Activated naive CD4-positive, alpha-beta T cell (primary cell): ENCODE measurements at places on chromosomes 2 and 18.

DNA sequence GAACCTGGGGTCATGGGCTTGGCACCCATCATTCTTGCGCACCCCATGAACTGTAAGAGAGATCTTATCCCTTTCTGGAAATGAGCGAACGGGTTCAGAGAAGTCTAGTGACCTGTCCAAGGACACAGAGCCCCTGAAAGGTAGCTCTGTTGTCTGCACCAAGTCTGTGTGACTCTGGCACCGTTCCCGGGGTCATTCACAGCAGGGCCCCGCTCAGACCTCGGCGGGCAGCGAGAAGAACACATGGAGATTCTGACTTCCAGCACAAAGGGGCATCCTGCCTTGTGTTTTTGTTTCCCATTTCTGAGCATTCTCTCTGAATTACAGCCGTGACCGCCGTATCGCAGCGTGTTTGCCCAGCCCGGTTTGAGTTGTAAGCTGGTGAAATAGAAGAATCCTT is 231.7 kb downstream of the KLHL29 start:
- DNase-seq = no peak

- DNase-seq = no peak
Observed at GRCh38 chr18:51811883-51812282, 528.1 kb upstream of the DCC start.

DNA sequence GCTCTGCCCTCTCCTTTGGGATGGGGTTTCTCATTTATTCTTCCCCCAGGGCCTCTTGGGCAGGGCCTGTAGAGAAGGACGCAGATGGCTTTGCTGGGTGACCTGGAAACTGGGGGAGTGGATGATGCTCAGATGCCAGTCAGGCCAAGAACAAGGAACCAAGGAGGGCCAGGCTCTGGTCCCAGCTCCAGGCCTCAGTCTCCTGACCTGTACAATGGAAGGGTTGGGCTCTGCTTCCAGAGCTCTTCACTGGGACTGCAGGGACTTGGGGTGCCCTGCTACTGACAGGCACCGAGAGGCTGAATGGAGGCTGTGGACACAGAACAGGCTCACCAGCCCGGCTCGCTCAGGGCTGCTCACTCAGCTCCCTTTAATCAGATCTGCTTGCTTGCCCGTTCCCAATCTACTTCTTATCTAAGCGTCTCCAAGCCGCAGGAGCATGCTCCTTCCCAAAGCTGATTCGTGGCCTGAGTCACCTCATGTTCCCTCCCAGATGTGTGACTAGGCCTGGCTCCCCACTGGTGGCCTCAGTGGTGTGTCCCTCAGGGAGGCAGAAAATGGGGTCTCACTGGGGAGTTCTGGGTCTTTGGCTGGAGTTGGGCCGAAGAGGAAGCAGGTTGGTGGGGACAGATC is 82.6 kb upstream of the ODC1 start:
- no peak for DNase-seq

DNA sequence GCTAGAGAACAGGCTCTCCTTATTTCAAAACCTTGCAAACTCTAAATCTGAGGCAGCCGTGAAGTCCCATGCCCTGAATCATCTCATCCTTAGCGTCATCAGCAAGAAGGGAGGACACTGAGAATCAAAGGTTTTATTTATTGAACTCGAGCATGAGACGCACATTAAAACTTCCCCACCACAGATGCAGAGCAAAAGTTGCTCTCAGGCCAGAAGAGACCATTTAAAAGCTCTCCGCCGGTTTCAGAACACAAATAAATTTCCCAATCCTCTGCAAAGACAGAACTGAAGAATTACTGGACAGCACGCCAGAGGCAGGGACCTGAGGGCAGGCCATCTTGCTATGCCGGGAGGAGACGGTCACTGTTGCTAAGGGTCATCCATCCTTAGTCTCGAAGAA is 1.3 kb downstream of the AMMECR1L start:
- no peak for DNase-seq

GRCh38 chr2:151260573-151261230 is 961 bp downstream of the RBM43 start:
- no peak for DNase-seq

DNA sequence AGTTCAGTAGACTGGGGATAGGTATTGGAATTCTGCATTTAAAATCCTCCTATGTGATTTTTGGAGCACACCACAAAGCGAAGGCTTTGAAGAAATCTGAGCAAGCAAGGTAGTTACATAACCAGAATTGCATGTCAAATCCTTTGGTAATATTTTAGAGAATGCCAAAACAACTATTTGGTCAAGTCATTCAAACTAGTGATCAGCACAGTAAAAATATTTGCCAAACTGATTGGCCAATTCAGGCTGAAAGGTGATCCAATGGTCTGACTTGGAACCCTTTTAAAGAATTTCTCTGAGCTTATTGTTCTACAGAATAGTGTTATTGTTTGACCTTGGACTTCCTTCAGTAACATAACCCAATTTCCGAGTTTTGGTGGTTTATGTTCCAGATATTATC is 214.2 kb upstream of the ETAA1 start:
- DNase-seq = no peak

- no peak for DNase-seq
Observed at GRCh38 chr2:104434318-104434792, 419.6 kb upstream of the POU3F3 start.

DNA sequence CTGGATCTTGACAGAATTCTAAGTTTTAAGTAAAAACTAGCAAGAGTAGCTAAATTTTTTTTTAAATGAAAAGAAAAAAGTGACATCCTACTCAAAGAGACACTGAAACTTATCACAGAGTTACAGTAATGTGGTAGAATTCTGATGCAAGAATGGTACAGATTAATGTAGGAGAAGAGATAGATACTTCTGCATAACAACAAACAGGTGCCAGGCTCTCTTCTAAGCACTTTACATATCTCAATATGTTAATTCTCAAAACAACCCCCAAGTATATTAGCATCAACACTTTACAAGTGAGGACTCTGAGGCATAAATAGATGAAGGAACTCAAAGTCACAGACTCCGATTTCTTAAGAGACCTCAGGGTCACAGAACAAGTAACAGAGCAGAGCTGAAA is 28.1 kb downstream of the GCC2 start:
- no peak for DNase-seq

- no peak for DNase-seq
Observed at GRCh38 chr2:216130346-216130971, 21.3 kb downstream of the XRCC5 start.

GRCh38 chr2:3377612-3378432 is at the start of gene EIPR1:
TSS of gene EIPR1 (minus strand) at chr2:3377818. CDS start at chr2:3377689, 129 bp downstream.
- DNase-seq = peak; percentile 80

GRCh38 chr2:25760297-25760696 is 86.9 kb upstream of the DTNB start:
- DNase-seq = no peak

GRCh38 chr2:212979799-212980198 is 171.6 kb downstream of the IKZF2 start:
- DNase-seq = no peak

GRCh38 chr2:15155959-15156574 is 405.1 kb downstream of the NBAS start:
- DNase-seq = no peak

GRCh38 chr2:147553775-147554271 is 291.0 kb upstream of the ACVR2A start:
- no peak for DNase-seq

GRCh38 chr2:226772389-226773179 is 27.0 kb downstream of the IRS1 start:
- no peak for DNase-seq

GRCh38 chr2:223633656-223634055 is 31.5 kb upstream of the SCG2 start:
- no peak for DNase-seq

GRCh38 chr2:54310961-54311360 is 54.9 kb upstream of the TSPYL6 start:
- DNase-seq = no peak

DNA sequence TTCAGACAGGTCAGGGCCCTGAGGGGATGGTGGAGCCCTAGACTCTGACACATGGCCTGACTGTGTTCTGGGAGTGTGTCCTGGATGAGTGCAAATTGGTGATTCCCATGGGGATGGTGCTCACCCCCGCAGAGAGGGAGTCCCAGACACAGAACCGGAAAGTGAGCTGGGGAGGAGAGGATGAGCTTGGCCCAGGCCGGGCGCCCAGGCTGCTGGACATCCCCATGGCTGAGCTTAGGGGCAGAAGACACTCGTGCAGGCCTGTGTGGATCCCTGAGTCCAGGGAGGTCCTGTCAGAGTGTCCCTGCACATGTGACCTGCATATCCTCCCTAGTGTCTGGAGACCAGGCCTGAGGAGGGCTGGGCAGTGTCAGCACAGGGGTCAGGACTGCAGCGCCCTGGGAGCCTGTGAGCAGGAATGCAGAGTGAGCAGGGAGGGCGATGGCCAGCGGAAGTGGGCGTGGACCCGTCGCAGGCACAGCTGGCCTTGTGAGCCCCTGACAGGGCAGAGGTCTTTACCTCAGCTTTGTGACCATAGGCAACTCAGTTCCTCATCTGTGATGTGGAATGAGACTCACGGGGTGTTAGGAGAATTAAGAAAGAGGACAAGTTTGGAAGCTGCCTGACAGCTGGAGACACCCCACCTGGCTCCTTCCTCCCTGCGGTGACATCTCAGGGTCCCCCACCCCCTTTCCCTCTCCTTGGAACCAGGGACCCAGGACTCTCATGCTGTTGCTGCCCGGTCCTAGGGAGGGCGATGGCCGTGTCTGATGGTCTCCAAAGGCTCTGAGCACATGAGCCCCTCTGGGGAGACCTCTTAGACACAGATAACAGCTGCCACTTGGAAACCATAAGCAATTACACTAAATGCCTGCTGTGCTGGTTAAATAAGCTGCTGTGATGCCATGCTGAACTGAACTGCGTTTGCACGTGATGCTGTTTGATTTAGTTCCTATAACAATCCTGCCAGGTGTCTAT is 62.6 kb upstream of the HS6ST1 start:
- no peak for DNase-seq

DNA sequence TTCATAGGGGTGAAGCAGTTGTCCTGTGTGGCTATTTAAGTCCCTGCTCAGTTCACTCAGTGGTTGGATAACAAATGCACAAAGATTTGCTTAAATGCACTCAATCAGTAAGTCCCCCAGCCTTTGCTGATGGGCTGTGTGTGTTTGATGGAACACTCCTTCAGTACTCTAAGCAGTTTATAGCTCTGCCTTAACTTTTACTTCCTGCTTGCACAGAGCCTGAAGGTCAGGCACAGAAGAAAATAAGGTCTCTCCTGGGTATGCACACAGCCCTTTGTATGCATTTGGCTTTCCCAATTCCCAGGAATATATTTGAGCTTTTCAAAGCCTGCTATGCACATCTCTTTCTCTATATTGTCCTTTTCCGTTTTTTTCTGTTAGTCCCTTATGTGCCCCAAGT is 208.7 kb upstream of the STK17B start:
- no peak for DNase-seq
